ENCODE measurements at places on chromosomes 6 and 20. TPM values are rescaled to one million over a fixed set of nuclear protein-coding genes. Genes with fewer than 3 reads are reported as not detected.

The MCUR1 gene
- total RNA-seq: 47.9 TPM

The ATP6V1G2 gene
- total RNA-seq: 0.92 TPM

DNA sequence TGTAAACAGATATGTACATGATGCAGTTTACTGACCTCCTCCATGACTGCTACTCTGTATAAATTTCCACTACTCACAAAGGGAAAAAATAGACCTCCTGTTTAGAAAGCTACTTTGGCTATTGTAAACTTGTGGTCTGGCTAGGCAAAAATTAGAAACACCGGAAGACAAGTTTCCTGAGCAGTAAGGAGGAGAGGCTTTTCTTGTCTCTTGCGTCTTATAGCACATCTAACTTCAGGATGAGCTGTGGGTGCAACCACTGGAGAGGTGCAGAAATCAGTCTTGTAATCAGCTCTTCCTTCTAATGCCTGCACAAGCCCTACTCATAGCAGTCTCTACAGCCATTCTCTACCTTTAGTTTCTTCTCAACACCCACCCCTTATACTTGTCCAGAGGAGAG is 296.5 kb upstream of the SLC35B3 start:
- DNase-seq: no peak

DNA sequence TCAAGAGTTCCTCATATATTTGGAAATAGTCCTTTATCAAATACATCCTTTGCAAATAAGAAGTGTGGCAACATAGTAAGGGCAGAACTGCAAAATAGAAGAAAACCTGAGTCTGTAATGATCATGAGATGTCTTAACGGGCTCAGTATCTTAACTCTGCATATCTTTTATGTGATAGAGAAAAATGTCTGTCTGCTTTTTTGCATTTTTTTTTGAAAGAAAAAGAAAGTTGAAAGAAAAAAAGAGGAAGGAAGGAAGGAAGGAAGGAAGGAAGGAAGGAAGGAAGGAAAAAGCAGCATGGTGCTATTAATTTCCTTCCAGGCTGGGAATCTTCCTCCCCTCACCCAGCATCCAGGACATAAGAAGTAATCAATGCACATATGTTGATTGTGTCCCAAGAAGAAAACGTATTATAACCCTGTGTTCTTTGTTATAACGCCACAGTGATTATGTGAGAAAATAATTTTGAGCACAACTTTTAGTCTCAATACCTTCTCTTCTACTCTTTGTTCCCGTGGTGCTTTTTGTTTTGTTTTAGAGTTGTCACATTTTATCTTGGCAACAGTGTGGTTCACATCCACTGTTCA is 58.7 kb upstream of the PCSK2 start:
- no peak for DNase-seq

GRCh38 chr20:63659370-63659769 is 1.3 kb downstream of the RTEL1 start:
- DNase-seq: no peak

GRCh38 chr6:113825781-113826180 is 31.4 kb upstream of the MARCKS start:
- peak; percentile 75 for DNase-seq

GRCh38 chr6:97726378-97726777 is 443.4 kb upstream of the MMS22L start:
- no peak for DNase-seq

All from left colon (tissue), 2 donors.